ENCODE measurements at places on chromosomes 6 and 20.

GRCh38 chr6:113094779-113095178 lies 747.6 kb downstream of the RFPL4B start:
- DNase-seq, result no peak

DNA sequence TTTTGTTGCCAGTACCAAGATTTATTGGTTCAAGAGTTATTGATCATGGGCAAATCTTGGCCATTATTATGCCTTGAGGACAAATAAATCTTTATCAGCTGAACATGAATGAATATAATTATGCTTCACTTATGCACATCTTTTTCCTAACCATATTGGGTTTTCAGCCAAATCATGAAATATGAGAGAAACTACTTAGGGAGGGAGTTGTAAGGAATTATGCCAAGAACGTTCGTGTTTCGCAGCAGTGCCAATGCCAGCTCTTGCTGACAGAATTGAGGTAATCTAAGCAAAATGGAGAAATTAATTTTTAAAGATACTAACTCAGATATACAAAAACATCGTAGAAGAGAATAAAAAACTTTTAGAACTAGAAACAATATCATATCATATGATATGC lies 301.1 kb upstream of the SASH1 start:
- DNase-seq, result no peak

DNA sequence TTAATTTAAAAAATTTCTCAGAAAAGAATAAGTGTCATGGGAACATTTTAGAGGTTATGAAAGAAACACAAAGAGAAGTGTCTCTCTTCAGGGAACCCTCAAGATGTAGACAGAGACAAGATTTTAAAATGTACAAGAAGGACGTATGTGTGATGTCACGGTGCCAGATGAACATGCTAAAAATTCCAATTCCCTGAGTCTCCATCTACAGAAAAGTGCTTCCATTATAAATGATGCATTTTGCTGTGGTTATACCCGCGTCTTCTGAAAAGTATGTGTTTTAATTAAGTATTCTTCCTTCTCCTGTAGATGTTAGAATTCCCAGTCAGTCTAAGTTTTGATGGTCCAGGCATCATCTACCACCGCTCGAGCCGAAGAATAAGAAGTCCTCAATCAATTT lies 489.1 kb downstream of the PREX1 start:
- no peak for DNase-seq

DNA sequence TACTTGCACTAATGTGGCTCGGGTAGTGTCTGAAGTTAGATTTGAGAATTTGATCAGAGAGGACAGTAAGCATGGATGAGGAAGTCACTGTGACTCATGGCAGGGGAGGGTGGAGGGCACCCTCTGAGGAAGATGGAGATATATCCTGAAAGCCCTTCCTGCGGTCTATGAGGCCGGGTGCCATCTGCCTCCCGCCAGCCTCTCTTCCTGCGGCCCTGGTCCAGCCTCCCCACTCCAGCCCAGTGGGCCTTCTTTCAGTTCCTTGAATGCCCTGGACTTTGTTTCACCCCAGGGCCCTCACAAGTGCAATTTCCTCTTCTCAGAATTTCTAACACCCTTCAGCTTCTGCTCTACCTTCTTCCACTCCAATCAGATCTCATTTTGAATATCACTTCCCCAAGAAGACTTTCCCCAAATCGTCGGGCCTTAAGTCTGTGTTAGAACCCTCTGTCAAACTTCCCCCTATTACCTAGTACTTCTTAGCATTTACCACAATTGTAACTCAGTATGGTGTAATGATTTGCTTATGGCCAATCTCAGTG lies 20.2 kb upstream of the TNFAIP3 start:
- no peak for DNase-seq

DNA sequence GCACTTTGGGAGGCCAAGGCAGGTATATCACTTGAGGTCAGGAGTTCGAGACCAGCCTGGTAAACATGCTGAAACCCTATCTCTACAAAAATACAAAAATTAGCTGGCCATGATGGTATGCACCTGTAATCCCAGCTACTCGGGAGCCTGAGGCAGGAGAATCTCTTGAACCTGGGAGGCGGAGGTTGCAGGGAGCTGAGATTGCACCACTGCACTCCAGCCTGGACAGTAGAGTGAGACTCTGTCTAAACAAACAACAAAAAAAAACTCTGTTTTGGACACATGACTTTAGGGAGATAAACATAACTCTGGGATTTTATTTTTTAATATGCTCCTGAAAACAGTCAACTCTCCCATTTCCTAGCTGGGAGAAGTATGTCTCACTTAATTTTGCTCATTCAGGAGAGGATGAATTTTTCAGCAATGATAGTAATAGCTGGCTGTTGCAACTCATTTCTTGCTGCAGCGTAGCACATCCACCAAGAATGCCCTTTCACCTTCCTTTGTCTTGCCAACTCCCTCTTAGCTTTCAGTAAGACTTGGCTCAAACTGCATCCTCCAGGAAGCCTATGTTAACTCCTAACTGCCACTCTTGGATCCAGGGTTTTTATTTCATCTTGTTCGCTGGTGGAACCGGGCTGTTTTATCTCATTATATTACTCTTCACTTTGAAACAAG lies 24.3 kb downstream of the TOP1 start:
- no peak for DNase-seq

DNA sequence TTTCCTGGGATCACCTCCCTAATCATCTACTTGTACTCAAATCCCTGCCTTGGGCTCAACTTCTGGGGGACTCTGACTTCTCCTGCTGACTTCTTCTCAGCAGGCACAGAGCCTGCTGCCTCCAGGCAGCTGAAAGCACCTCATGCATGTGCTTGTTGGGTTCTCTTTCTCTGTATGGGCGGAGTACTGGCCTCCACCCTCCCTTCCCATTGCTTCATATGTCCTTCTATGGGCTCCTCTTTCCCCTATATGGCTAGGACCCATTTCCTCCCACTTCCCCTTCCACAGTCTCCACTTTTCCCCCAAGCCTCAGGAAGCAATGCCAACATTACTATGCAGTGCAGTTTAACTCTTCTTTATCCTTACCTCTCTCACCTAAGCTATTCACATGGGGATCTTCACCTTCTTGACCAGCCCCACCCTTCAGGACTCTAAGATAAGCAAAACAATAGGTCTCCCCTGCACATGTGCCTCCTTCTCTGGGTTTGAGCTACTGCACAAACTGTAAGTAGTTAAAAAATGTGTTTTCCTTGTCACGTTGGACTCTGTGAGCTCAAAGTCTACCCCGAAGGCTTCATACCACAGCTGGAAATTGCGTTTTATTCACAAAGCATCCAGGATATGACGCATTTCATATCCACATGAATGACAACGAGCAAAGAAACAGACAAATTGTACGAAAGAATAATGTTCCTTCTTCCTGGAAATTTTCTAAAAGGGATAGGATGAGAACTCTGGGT lies 93.7 kb downstream of the CDS2 start:
- DNase-seq, result no peak

DNA sequence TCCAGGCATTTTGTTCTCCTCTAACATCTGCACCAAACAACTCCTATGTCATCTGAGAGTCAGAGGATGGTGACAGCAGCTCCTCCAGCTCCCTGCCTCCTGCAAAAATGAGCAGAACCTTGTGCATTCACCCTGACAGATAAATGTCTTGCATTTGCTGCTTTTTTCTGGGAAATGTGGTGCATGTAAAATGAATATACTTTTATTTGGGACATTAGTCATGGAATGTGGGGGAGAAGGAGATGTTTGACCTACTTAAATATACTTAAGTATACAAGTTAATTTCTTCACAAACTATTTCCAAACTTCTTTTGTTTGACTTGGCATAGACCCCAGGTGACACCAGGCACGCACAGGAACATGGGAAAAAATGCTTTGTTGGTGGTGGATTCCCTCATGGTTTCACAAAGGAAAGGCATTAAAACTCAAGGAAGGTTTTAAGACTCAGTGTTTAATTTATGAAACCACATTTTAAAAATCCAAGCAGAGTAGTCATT lies 181.8 kb upstream of the MCHR2 start:
- DNase-seq, result no peak

DNA sequence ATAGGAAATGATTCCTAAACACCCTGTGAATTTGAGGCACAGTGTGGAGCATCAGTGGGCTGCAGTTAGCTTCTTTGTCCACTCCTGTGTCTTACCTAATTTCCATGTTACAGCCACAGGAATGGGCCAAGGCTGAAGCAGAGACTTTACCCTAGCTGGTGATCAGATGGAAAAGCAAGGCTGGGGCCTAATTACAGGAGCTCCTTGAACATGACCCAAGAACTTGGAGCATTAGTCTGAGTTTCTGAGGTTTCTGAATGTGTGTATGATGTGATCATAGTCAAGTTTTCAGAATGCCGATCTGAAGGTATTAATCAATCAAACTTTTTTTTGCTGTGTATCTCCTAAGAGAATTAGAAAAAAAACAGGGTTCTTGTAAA lies 18.0 kb downstream of the HECA start:
- DNase-seq, result no peak

DNA sequence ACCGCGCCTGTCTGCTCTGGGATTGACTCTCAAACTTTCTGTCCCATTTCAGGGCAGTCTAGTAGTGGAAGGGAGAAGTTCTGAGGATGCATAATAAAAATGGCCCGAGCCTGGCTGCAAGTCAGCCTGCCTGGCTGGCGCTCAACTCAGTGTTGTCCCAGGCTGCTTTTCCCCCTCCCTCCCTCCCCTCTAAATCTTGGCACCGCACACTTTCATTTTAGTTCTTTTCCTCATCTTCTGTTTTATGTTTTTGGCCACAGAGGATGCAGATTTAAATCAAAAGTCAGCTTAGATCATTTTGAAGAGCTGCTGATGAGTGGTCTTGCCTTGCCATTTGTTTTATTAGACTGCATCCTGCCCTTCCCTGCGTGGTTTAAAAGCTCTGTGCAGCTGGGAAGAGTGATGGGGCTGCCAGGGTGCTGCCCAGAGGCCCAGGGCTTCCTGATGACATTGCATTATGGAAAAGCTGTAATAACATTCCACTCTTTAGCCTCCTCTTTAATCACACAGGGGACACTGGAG lies 6.5 kb upstream of the UQCC2 start:
- DNase-seq, result no peak

- DNase-seq, result no peak
Observed at GRCh38 chr6:42292004-42292740, 74.5 kb upstream of the MRPS10 start.

DNA sequence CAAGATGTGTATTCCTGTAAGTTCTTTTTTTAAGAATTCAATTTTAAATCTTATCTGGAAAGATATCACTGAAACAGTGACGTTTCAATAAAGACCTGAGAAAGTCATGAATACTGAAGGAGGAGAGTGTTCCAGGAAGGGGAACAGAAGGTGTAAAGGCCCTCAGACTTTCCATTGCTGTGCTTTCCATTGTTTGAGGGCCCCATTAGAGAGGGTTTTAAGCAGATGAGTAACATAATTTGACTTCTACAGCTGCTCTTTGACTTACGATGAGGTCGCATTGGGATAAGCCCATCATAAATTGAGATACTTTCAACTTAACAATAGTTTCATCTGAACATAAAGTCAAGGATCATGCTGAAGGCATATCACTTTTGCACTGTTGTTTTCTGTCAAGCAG lies 24.7 kb downstream of the ACOT13 start:
- no peak for DNase-seq

Measured in cortex of kidney (tissue), 1 donor.